Fibroblast of skin of right quadriceps (primary cell): ENCODE measurements at places on chromosomes 13 and 19.
A peak's percentile ranks its signal among the peaks of the same experiment; 100 is the strongest.

DNA sequence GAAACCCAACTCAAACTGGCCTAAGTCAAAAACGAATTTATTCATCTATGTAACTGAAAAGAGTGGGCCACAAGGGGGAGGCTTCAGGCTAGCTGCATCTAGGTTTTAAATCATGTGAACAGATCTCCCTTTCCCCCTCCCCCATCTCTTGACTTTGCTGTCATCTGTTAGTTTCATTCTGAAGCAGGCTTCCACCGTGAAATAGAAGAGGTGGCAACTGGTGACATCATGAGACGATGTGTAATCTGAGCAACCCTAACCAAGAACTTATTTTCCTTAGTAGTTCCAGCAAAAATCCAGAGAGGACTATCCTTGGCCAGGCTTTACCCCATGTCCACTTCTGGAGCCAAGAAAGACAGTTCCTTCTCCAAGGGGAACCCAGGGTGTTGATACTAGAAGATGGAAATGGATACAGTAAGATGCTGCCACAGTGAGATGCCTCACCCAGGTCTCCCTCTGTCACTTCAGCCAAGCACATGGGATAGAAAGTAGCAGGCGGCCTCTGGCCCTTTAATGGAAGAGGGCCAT lies 9.4 kb downstream of the SAMD4B start:
- peak; percentile 24 for DNase-seq

- DNase-seq, result peak; percentile 31
Measured at GRCh38 chr13:109684824-109685202, 101.6 kb downstream of the IRS2 start.

DNA sequence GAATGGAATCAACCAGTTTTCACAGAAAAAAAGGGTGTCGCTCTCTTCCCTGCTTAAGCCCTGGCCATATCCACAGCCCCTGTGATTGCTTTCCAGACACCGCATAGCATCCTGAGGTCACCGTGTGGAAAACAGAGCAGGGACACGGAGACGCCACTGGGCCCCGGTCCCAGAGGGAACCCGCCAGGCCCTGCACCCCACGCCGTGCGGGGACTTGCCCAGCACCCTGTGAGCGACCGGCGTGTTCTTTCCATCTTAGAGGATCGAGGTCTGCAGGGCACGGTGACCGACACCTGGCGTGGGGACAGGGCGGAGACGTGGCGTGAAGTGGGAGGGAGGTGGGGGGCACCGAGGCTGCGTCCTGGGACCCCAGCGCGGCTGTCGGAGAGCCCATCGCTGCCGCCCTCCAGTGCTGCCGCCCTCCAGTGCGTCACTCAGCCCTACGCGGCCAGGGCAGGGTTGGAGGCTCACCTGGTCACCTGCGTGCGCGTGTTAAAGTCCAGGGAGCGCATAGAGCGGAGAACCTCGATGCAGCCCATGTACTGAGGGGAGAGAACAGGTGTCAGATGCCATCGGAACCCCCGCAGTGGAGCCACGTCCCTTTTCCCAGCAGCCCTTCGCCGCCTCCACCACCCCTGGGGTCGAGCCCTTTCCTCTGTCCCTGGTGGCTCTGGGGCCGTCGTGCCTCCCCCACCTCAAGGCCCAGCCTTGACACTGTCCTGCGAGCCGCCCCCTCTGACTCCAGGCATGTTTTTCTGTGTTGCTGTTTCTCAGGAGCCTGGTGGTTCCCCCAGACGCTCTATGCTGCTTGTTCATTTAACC lies 20.2 kb downstream of the SHC2 start:
- DNase-seq, result no peak

- DNase-seq, result peak; percentile 18
Measured at GRCh38 chr13:100597253-100597652, 8.7 kb upstream of the GGACT start.

GRCh38 chr13:99417201-99418102 lies 83.8 kb upstream of the TM9SF2 start:
- no peak for DNase-seq

- DNase-seq, result no peak
Measured at GRCh38 chr13:93144031-93144430, 82.6 kb upstream of the GPC6 start.

DNA sequence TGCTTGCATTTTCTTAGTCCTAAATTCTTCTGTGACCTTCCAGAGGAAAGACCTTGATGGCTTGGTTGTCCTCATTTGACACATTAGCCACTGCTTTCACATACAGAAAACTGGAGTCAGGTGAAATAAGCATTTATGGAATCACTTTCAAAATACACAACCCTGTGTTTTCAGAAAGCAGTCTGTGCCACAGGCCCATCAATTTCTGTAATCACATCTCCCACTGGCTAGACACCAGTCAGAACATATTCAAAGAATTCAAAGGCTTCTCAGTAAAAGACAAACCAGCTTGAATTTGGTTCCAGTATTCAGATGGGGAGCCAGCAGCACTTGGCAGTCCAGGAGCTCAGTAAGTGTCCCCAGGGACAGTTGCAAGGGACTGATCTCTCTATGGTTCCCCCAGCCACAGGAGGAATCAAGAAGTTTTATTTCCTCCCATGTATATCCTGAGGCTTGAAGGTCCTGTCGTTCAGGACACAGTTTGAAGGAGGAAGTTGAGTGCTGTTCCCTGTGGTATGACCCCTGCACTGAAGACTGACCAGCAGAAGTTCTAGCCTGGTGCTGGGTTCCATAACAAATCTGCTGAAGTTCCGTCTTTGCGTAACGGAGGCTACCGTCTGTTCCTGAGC lies 214.3 kb downstream of the FOXO1 start:
- no peak for DNase-seq

GRCh38 chr13:20972731-20973130 lies 70.2 kb upstream of the XPO4 start:
- no peak for DNase-seq

DNA sequence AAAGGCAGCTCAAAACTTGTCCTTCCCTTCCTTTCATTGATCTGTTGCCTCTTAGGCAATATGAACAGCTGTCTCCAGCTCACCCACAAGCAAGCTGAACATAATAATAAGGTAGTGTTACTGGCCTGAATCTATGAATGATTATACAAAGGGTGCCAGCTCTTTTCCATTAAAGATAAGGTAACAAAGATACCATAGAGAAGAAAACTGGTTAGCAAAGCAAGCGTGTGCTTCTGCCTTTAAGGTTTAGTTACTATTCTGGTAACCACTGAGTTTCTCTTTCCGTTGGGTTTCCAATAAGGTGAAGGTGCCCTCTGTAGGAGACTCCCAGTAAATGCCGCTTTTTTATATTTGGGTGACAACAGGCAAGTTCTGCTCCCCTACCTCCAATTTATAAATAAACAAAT lies 12.1 kb upstream of the DACH1 start:
- DNase-seq, result peak; percentile 8

GRCh38 chr13:37087486-37087885 lies 18.0 kb downstream of the CSNK1A1L start:
- DNase-seq, result no peak

- no peak for DNase-seq
Measured at GRCh38 chr13:40350283-40350992, 316.0 kb downstream of the FOXO1 start.

- peak; percentile 65 for DNase-seq
Measured at GRCh38 chr19:18940769-18941627, at the start of gene HOMER3. HOMER3 (minus strand) TSS chr19:18941217; CDS start chr19:18938982, 2,235 bp downstream.

- DNase-seq, result no peak
Measured at GRCh38 chr13:98050041-98050466, 92.8 kb upstream of the FARP1 start.

GRCh38 chr13:93673885-93674284 lies 447.3 kb downstream of the GPC6 start:
- no peak for DNase-seq

DNA sequence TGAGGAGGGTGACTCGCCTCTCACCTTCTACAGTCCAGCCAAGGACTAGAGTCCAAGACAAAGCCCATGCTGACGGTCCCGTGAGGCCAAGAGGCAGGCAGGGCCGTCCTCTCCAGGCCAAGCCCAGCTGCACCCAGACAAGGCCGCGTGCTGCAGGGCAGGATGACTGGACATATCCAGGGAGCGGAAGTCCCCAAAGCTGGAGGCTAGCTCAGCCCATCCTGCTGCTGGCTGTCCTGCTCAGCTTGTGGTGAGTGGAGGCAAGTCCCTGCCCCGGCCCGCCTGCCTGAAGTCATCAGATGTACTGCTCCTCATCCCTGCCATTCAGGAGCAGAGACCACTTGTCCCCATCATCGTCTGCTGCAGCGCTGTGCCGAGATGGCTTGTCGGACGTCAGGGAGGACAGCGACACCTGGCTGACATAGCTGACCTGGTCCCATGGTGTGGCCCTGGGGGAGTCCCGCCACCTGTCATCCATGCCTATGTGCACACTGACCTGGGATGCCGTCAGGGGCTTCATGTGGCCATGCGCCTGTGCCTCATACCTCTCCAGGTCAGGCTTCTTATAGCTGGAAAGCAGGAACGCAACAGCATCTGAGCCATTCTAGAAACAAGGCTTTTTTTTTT lies 72.8 kb downstream of the CCDC70 start:
- DNase-seq, result no peak

GRCh38 chr13:85501616-85502015 lies 297.6 kb downstream of the SLITRK6 start:
- DNase-seq, result no peak

GRCh38 chr13:80469105-80469852 lies 128.4 kb upstream of the SPRY2 start:
- no peak for DNase-seq

DNA sequence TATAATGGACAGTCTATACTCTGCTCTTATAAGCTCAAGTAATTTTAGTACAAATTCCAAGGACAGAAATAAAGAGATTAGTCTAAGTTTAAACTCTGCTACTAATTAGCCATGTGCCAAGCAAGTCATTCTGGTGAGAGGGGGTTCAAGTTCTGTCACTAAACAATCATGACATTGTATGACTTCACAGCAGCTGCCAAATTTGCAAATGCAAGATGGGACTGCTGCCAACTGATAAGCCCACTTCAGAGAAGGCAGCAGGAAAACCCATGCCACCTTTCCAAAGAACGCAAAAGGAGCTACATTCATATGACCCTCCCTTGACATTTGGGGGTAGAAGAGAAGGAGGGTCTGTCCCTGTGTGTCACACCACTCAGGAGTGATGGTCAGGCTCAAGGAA lies 60.7 kb upstream of the RFXAP start:
- DNase-seq, result no peak

- no peak for DNase-seq
Measured at GRCh38 chr13:74576420-74576819, 442.2 kb upstream of the KLF12 start.

DNA sequence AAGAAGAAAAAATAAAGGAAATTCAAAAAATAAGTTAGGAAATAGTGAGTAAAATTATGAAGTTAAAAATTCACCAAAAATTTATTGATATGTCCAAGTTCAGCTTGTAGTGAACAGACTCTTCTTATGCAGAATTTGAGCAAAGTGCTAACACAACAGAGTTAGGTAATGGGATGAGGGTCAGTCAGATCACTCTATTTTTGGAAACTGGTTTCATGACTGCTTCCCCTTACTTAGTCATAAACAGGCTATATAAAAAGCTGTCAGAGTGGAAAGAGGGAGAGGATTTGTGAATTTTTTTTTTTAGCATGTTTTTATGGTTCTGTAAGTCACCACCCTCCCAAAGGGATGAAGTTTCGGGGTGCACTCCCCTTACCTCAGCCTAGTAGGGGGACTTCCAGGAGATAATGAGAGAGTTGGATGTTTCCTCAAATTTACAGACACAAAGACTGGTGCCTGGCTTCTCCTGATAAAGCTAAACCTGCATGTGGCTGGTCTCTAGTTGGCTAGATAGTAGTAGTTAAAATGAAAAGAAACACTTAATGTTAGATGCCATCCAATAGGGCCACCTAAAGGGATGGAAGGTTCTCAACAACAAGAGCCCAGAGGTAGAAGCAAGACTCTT lies 4.5 kb downstream of the CPB2 start:
- DNase-seq, result peak; percentile 4

- no peak for DNase-seq
Measured at GRCh38 chr13:51995677-51996551, 15.3 kb downstream of the ATP7B start.

DNA sequence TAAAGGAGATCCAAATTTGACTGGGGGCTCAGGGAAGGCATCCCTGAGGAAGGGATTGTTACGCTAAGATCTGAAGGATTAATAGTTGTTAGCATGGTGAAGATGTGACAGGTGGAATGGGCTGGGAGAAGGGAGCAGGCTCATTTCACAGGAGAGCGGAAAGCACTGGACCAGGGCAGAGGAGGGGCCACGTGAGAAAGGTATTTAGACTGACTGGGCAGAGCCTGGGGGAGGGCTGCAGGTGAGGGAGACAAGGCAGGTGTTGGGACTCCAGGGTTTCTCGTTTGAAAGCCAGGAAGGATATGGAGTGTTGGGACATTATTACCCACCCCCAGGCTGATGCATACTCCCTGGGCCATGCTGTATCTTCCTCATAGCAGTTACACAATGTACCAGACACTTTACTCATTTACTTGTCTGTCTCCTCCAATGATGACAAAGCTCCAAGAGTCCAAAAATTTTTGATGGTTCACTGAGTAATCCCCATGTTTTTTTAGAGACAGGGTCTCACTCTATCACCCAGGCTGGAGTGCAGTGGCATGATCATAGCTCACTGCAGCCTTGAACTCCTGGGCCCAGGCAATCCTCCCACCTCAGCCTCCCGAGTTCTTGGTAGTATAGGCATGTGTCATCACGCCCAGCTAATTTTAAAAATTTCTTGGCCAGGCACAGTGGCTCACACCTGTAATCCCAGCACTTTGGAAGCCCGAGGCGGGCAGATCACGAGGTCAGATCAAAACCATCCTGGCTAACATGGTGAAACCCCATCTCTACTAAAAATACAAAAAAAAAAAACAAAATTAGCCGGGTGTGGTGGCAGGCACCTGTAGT lies 2.3 kb downstream of the TRAPPC6A start:
- no peak for DNase-seq

DNA sequence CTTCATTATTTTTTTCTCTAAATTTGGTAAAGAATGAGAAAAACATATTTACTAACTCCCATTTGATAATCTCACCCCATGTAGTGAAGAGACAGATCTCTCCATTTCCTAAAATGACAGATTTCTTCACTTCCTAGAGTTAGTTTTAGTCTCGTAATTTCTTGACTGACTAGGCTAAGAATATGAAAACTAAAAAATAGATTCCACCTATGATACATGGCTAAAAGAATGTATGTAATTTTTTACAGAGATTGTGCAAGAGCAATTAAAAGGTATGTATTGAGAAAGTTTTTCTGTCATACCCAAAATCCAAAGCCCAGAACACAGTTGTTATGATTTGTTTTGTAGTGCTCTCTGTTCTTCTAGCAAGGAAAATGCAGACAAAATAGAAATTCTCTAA lies 9.5 kb downstream of the NALCN start:
- DNase-seq, result peak; percentile 37
